RWPE2 (cell line): ENCODE measurements at places on chromosomes 5 and 9.

GRCh38 chr5:76690704-76691466 lies 25.0 kb upstream of the F2R start:
- DNase-seq: no peak

- DNase-seq: no peak
Measured at GRCh38 chr9:99057665-99058625, 47.0 kb upstream of the TGFBR1 start.

DNA sequence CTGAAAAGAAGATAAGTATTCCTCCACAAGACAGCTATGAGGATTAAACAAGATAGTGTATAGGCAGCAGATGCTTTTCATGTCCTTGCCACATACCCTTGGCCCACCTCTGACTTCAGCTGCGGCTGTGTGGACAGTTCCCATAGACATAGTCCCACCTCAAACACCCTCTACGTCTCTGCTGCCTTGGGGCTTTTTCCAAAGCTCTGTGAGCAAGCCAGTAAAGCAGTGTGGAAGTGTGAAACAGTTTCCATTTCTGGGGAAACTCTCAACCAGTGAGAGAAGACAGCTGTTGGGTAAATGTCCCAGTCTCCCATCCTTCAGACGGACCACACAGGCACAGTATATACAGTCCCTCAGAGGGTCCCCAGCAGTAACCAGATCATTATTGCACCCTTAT lies 125.5 kb downstream of the CDK5RAP2 start:
- DNase-seq: no peak

DNA sequence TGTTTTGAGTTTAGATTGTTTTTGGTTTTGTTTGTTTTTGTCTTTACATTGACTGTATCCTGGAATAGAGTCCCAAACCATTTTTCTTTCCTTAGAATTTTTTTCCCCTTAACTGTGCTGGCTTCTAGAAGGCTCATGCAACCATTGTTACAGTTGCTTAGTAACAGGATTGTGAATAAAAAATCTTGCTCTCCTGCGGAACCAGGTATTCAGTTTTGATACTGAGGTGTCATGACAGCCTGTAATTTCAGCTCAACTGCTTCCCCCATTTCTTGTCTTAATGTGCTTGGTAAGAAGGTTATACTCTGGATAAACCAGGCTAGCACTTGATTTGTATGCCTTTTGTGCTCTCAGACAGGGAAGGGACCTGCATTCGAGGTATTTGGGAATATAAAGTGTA lies 42.1 kb downstream of the FOCAD start:
- DNase-seq: no peak

GRCh38 chr5:148855249-148856008 lies 29.0 kb downstream of the ADRB2 start:
- no peak for DNase-seq
